ENCODE measurements at places on chromosomes 6 and 20.
A peak's percentile ranks its signal among the peaks of the same experiment; 100 is the strongest.

DNA sequence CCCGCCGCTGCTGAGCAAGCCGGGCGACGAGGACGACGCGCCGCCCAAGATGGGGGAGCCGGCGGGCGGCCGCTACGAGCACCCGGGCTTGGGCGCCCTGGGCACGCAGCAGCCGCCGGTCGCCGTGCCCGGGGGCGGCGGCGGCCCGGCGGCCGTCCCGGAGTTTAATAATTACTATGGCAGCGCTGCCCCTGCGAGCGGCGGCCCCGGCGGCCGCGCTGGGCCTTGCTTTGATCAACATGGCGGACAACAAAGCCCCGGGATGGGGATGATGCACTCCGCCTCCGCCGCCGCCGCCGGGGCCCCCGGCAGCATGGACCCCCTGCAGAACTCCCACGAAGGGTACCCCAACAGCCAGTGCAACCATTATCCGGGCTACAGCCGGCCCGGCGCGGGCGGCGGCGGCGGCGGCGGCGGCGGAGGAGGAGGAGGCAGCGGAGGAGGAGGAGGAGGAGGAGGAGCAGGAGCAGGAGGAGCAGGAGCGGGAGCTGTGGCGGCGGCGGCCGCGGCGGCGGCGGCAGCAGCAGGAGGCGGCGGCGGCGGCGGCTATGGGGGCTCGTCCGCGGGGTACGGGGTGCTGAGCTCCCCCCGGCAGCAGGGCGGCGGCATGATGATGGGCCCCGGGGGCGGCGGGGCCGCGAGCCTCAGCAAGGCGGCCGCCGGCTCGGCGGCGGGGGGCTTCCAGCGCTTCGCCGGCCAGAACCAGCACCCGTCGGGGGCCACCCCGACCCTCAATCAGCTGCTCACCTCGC, 1.5 kb downstream of the ARID1B start:
- no peak for DNase-seq

DNA sequence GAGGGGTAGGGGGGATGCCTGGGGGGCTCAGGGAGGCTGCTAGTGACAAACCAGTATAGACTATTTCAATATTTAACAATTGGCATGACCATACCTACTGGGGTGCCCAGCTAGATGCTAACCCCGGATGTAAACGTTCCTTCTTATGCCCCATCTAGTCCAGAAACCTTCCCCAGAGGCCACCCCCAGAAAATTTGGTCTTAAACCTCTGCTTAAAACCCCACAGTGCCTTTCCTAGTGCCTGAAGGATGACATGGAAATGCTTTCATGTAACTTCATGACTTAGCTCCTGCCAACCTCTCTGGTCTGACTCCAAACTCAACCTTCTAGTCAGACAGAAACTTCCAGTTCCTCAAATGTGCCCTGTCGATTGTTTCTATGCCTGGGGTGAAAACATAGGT, 52.0 kb downstream of the JPH2 start:
- DNase-seq = no peak

DNA sequence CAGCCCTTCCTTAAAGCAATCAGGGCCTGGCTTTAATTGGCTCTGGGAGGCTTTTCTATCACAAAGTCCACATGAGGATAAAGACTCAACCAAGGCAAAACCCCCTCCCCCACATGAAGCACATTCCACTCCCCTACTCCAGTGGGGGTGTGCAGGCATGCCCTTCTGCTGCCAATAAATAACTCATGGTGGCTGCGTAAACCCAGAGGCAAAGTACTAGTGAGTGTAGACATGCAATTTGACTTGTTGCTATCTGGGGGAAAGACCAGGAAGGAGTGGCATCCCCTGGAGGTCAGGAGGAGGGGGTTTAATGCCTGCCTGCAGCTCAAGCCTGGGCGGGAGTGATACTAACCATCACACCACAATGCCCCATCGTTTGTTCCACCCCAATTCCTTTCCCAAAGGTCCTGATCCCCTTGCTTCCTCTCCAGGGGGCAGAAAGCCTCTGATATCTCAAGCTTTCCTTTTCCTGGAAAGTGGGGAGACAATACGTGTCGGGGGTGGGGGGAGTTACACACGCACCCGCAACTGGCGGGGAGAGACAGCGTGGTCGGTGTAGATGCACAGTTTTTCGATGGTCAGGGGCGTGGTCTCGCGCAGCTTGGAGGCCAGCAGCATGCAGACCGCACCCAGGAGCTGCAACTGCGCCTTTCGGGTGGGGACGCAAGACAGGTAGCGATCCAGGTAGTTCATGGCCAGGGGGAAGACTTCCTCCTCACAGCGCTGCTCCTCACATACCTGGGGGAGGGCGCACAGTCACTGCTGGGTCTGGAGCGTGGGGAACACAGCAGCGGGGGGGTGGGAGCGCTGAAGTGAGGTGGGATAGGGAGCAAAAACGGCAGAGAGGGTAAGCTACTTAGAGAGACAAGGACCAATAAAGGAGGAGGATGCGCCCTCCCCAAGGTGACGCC, 1.5 kb downstream of the CCND3 start:
- DNase-seq = no peak

- no peak for DNase-seq
Observed at GRCh38 chr6:141437685-141438084, 695.0 kb upstream of the GJE1 start.

DNA sequence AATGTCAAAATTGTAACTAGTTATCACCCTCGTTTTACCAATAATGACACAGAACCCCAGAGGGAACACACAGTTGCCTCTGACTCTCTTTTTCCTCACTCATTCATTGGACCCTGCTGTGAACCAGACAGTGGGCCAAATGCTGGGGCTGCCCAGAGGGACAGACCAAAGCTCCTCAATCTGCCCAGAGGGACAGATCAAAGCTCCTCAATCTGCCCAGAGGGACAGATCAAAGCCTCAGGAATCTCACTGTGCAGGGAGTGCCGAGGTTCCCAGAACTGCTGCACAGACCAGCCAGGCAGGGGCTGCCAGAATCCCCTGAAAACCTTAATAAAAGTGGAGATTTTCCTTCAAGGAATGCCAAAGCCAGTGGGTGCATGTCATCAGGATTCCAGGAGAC, 179.1 kb downstream of the SOD2 start:
- DNase-seq = no peak

DNA sequence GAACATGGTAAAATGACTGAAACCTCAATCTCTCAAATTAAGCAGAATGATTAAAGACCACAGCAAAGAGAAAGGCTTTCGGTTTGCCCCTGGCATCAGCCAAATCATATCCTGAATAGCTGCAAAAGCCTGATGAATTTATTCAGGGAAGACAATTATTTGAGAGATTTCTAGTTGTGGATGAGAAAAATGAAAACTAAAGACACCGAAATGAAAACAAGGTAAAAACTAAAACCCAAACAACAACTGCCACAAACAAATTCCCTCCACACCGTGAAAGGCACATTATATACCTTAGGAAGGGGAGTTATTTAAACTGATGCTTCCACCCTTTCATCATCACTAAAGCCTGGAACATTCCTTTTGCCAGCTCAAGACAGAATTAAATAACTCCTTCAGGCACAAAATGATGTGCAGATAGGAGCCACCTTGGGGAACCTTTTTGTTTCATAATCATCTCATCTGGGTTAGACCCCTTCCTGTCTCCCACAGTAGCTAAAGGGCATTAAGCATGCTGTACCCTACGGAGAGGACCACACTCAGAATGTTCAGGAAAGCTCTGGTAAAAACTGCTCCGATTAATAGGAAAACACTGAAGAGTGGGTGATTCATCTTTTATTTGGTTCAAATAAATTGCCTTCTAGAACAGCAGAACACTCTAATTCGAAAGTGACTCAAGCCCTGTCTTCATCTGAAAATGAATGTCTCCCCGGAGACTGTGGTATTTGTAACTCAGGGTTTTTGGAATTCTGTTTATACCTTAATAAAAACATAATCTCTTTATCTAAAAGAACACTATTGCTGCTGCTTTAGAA, 9.1 kb upstream of the ANKRD60 start:
- DNase-seq = no peak

DNA sequence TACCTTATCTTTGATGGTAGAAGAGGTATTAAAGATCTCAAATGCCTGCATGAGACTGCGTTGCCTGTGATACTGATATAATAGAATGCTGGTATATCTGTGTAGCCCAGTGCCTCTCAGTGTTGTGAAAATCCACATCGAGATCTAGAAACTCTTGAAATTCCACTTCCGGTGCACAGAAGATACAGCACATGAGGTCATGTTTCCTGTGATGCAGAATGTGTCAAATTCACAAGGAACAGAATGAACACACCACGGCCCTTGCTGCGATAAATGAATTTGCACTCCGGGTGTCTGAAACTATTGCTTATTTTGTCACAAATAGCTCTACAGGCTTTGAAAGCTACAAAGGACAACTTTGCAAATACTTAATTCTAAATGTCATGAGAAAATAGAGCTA, 687.9 kb upstream of the AGPAT4 start:
- no peak for DNase-seq

- DNase-seq = no peak
Observed at GRCh38 chr6:168988801-168989200, 264.8 kb downstream of the THBS2 start.

DNA sequence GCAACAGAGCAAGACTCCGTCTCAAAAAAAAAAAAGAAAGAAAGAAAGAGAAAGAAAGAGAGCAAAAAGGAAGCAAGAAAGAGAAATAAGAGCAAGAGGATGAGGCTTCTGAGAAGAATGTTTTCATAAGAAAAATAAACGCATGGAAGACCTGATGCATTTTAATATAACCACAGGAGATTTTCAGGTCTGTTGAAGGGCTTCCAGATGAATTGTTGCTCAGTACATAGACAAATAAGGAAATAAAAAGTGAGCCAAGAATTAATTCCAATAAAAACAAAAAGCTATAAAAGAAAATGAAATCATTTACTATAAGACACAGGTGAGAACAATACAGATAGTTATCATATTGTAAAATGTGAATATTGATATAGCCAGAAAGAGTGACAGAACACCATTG, 43.5 kb downstream of the PERP start:
- no peak for DNase-seq

- no peak for DNase-seq
Observed at GRCh38 chr6:13429406-13429753, 58.0 kb downstream of the GFOD1 start.

GRCh38 chr6:105272786-105273185, 93.0 kb upstream of the POPDC3 start:
- DNase-seq = no peak

DNA sequence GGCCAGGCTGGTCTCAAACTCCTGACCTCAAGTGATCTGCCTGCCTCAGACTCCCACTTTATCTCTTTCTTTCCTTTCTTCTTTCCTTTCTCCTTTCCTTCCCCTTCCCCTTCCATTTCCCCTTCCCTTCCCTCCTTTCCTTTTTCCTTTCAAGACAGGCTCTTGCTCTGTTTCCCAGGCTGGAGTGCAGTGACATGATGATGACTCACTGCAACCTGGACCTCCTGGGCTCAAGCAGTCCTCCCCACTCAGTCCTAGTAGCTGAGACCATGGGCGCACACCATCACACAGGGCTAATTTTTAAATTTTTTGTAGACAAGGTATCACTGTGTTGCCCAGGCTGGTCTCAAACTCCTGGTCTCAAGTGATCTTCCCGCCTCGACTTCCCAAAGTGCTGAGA, 377.6 kb upstream of the ZFP64 start:
- DNase-seq = no peak

- no peak for DNase-seq
Observed at GRCh38 chr6:55136916-55137315, 37.4 kb upstream of the HCRTR2 start.

GRCh38 chr6:109188115-109188411, 92.8 kb downstream of the CEP57L1 start:
- no peak for DNase-seq

DNA sequence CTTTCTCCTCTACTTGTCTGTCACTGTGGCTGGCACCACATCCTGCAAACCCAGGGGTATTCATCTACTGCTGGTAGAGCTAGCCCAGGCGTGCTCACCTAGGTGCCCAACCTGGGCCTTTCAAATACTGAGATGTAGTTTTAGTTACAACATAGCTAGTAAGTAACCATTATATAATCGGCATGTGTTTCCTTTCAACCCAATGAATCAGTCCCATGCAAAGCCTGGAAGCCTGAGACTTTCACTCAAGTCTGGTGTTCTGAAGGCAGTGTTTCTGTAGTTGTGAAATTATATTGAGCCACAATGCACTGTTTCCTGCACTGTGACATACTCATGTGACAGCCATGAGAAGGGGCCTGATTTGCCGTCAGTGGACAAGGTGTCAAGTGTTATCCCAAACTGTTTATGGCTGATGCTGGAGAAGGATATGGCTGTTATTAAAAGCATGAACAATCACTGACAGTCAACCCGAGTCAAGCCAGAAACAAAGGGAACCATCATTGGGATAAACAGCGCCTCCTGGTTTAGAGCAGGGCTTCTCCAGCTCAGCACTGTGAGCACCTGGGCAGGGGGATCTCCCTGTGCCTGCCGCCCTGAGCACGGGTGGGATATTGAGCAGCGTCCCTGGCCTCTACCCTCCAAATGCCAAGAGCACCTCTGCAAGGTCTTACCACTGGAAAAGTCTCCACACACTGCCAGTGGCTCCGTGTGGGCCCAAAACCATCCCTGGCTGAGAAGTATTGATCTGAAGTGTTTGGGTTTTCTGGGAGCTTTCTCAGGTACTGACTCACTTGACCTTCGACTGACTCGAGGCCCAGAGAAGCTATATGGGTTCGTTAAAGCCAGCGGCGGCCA, 1.6 kb downstream of the PSMA7 start:
- DNase-seq = peak; percentile 70

- DNase-seq = peak; percentile 27
Observed at GRCh38 chr6:131549811-131550210, 23.2 kb upstream of the ARG1 start.

GRCh38 chr20:33262658-33263065, 20.4 kb upstream of the BPIFB1 start:
- peak; percentile 66 for DNase-seq

DNA sequence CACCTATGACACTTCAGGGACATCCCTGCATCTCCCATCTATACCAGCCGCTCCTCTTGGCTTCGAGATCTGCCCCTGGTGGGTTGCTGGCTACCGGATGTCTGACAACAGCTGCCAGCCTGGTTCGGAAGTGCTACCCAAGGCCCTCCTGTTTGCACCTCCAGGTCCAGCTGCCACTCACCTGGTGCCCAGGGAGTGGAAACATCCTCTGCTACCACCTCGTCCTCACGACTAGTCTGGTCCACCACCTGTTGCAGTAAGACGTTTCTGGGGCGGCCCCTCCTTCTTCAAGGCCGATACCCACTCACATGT, 8.3 kb upstream of the PCMTD2 start:
- no peak for DNase-seq

- peak; percentile 58 for DNase-seq
Observed at GRCh38 chr6:35601331-35602132, 87.2 kb downstream of the FKBP5 start.

DNA sequence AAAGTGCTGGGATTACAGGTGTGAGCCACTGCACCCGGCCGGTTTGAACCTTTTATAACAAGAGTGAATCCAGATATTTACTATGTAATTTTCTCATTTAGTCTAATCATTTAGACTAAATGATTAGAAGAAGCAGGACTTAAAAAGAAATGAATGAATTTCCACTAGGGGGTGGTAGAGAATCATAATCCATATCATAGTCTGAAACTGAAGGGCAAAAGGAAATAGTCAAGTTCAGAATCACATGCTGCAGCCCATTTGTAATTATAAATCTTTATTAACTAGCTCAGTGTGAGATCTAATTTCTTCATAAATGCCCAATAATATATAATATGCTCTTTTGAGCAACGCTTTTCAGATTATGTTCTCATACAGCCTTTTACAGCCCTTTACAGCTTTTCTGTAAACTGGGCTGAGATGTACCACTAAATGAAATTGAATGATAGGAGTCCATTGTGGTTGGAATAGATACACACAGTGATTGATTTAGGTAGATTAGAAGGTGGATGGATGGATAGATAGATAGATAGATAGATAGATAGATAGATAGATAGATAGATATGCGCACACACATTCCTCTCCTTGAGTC, 31.8 kb downstream of the PSMB9 start:
- DNase-seq = peak; percentile 97

- DNase-seq = no peak
Observed at GRCh38 chr20:50848341-50848808, 53.5 kb downstream of the BCAS4 start.

All from inflammatory macrophage treated with lipopolysaccharide for 1 hour (primary cell).